GM23338 (cell line): ENCODE measurements at places on chromosomes 16 and 17.

DNA sequence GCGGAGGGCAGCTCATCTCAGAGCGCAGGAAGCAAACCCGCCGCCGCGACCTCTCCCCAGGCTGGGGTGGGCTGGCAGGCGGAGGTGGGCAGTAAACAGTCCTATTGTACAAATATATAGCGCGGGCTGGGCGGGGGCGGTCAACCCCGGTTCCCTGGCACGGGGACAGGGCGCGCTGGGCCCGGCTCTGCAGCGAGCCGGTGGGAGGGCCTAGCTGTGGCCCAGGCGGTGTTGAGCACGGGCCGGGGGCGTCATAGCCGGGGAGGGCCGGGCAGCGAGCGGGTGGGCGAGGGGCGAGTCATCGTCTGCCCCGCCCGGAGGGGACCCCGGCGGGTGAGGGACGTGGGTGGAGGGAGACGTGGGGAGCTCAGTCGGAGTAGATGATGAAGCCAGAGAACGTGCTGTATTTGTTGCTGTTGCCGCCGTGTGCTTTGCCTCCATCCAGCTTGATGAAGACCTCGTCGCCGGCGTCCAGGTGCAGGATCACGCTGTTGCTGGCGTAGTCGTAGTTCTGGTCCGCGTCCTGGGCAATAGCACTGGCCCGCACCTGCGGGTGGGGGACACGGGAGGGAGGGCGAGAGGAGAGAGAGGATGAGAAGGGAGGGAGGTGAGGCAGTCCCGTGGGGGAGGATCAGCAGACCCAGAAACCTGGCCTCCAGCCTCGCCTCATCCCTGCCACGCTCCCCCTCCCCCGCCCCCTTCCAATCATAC lies 8.1 kb downstream of the C1QL1 start:
- peak overlapping the region; percentile 67 for H3K4me3 ChIP-seq
- peaks cover 6% of the 10 kb centered on the region; the same call in 1 of the 2 replicates for H3K4me1 ChIP-seq
- H3K27me3 ChIP-seq: peaks cover 61% of the 10 kb centered on the region
- peak; percentile 61 for DNase-seq
- no peaks in the 10 kb centered on the region for H3K36me3 ChIP-seq
- H3K27ac ChIP-seq: no peak overlapping the region

DNA sequence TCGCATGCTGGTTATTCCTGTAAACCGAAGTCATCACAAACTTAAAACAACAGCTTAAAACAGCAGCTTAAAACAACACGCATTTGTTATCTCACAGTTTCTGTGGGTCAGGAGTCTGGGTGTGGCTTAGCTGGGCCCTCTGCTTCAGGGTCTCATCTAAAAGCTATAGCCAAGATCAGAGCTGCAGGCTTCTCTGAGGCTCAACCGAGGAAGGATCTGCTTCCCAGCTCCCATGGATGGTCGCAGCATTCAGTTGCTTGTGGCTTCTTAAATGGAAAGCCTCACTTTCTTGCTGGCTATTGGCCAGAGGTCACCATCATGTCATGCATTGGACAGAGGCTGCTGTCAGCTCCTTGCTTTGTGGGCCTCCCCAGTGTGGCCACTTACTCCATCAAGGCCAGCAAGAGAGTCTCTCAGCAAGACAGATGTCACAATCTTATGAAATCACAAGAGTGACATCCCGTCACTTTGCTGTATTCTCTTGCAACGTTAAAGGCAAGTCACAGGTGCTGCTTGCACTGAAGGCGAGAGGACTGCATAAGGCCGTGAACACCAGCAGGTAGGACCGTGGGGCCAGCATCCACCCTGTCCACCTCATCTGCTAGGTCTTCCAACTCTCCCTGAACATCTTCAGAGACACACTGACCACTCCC lies 117.9 kb upstream of the TNRC6C start:
- no peaks in the 10 kb centered on the region for H3K36me3 ChIP-seq
- no peak overlapping the region for H3K27ac ChIP-seq
- DNase-seq: no peak

DNA sequence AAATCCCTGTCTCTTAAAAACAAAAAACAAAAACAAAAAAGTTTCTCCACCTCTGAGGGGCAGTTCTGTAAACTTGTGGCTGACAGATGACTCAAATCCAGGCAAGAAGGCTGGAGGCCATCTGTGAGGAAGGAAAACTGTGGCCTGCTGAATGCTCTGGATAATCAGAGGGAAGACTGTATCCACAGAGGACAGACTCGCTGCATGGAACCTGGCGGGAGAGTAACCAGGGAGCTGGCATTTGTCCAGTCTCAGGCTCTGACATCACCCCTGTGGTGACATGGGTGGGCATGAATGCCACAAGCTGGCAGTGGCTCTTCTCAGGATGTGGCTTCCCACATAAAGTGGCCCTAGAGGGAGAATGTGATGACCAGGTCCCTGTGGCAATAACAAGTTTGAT lies 2.8 kb upstream of the KSR1 start:
- H3K27me3 ChIP-seq: peaks cover 12% of the 10 kb centered on the region
- no peak overlapping the region for H3K4me3 ChIP-seq
- DNase-seq: no peak
- H3K27ac ChIP-seq: no peak overlapping the region

- DNase-seq: no peak
- no peaks in the 10 kb centered on the region for H3K4me1 ChIP-seq
- no peak overlapping the region for H3K27ac ChIP-seq
- no peaks in the 10 kb centered on the region for H3K36me3 ChIP-seq
Measured at GRCh38 chr17:36094232-36094631, 4.3 kb upstream of the CCL3 start.

DNA sequence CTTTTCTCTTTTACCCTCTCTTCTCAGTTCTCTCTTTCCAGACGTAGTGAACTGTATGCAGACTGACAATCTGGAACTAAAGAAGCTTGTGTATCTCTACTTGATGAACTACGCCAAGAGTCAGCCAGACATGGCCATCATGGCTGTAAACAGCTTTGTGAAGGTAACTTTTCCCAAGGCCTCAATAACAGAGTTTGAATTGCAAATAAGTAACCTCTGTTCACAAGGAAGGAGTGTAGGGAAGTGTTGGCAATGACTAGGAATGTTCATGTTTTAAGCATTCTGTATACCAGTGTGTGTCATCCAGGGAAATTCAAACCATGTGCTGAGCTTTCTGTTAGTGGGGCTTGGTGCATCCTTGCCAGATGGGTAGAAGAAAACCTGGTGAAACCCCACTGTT lies 18.6 kb downstream of the AP2B1 start:
- peaks cover 29% of the 10 kb centered on the region for H3K36me3 ChIP-seq
- H3K27me3 ChIP-seq: no peaks in the 10 kb centered on the region
- no peak overlapping the region for H3K4me3 ChIP-seq

DNA sequence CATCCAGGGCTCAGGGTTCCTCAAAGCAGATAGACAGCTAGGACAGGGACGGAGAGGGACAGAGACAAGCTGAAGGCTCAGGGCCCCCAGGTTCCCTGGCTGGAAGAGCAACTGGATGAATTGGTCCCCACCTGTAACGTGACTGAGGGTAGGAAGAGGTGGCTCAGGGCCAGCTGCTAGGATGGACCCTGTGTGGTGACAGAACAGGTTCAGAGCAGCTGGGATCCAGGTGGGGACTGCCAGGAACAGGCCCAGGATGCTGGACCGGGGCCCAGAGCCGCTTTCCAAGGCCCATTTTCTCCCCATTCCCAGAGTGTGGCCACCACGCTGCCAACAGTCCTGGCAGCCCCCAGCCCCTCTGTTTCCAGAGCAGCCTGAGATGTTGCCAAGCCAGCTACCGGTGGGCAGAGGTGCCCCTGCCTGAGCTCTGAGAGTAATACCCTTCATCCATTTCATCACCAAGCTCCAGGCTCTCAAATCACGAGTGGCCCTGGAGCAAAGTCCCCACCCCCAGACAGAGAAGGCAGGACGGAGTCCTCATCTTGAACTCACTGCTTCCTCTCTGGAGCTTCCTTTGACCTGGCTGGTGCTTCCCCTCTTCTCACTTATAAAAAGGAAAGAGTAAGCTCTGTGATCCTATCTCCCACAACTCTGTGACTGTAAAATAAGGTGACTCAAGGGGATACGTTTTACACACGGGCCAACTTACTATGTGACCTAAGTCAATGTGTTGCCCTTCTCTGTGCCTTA lies 79.6 kb downstream of the TMEM132E start:
- H3K36me3 ChIP-seq: no peaks in the 10 kb centered on the region
- H3K4me1 ChIP-seq: no peaks in the 10 kb centered on the region
- H3K27ac ChIP-seq: no peak overlapping the region
- DNase-seq: no peak
- no peaks in the 10 kb centered on the region for H3K27me3 ChIP-seq

- no peak overlapping the region for H3K27ac ChIP-seq
- H3K36me3 ChIP-seq: no peaks in the 10 kb centered on the region
- H3K4me3 ChIP-seq: no peak overlapping the region
- H3K27me3 ChIP-seq: no peaks in the 10 kb centered on the region
Measured at GRCh38 chr17:78939615-78940014, 14.4 kb upstream of the TIMP2 start.

DNA sequence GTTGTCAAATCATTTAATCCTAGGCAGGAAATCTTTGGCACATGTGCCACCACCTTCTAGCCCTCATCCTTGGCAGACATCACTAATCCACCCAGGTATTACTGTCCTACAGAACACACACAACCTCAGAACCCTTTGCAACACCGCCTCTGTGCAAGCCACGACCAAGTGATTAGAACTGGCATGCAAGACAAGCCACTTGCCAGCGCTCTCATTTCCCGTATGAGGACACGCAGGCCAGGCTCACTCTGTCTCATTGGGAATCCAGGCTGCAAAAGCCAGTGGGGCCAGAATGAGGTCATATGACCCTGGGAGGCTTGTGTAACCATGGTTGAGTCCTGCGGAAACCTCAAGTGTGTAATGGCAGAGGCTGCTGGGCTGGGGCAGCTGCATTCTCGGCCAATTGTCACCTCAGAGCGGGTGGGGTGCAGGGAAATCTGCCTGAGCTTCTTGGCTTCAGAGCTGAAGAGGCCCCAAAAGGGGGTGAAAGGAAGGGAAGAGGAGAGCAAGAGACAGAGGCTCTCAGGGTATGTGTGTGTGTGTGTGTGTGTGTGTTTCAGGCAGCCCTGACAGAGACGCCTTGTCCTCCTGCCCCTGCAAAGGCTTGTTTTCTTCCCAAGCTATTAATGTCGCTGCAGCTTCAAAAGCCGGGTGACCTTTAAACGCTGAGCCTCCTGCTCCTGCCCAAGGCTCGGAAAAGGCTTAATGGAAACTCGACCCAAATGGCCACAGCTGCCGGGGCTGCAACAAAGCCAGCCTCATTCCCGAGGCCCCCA lies 43.2 kb upstream of the MRPS23 start:
- H3K4me3 ChIP-seq: 0 out of 2 replicates have a peak overlapping the region, but pooled peaks have one; percentile 4
- no peaks in the 10 kb centered on the region for H3K27me3 ChIP-seq
- H3K36me3 ChIP-seq: no peaks in the 10 kb centered on the region
- peak; percentile 58 for DNase-seq

DNA sequence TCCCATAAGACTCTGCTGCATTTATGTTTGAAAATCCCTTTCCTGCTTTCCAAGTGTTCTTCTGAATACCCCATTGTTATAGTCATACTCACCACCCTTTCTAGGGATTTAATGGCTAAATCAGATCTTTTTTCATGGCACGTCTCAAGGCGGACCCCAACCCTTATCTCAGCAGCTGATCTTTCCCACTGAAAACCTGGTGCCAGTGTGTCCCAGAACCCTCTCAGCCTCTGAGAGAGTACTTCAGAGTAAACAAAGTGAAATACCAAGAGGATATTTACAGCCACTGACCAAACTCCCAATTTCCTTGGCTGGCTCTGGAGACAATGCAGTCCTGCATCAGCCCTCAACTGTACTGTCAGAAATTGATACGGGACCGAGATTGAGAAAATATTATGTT lies 101.7 kb downstream of the TMEM100 start:
- H3K4me3 ChIP-seq: no peak overlapping the region
- H3K4me1 ChIP-seq: no peaks in the 10 kb centered on the region
- no peak for DNase-seq
- no peaks in the 10 kb centered on the region for H3K27me3 ChIP-seq
- H3K36me3 ChIP-seq: no peaks in the 10 kb centered on the region

- H3K4me3 ChIP-seq: peak overlapping the region; percentile 92
- H3K27ac ChIP-seq: no peak overlapping the region
- H3K36me3 ChIP-seq: no peaks in the 10 kb centered on the region
Measured at GRCh38 chr17:44775838-44776621, 17.2 kb downstream of the ADAM11 start.

- H3K27ac ChIP-seq: no peak overlapping the region
- no peak for DNase-seq
- H3K4me3 ChIP-seq: no peak overlapping the region
- H3K36me3 ChIP-seq: peaks cover 7% of the 10 kb centered on the region; the same call in 1 of the 2 replicates
Measured at GRCh38 chr17:12133183-12133582, 112.5 kb downstream of the MAP2K4 start.

DNA sequence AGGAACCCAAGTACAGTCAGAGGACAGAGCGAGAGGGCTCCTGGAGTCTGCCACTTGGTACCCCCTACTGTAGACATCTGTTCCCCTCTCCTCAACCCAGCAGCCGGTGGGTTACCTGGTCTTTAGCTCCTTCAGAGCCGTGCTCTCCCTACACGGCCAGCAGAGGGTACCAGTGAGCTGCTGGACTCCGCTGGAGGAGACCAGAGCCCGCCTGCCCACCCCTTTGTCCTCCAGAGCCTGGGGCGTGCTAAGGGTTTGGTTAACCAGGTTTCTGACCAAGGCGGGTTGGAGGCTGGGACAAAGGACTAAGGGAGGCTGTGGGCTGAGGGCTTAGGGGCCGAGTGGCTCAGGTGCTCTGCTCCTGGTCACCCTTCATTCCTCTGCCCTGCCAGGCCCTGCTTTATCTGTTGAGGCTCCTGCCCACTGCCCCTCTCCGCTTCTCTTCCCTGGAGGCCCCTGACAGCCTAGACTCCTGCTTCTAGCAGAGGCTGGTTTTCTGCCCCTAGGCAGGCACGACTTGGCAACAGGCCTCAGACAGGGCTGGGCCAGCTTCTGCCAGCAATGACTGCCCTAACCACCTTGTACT lies 2.7 kb upstream of the HSD11B2 start:
- peak; percentile 94 for DNase-seq
- peaks cover 51% of the 10 kb centered on the region for H3K4me1 ChIP-seq
- H3K27me3 ChIP-seq: peaks cover 23% of the 10 kb centered on the region
- no peak overlapping the region for H3K27ac ChIP-seq

DNA sequence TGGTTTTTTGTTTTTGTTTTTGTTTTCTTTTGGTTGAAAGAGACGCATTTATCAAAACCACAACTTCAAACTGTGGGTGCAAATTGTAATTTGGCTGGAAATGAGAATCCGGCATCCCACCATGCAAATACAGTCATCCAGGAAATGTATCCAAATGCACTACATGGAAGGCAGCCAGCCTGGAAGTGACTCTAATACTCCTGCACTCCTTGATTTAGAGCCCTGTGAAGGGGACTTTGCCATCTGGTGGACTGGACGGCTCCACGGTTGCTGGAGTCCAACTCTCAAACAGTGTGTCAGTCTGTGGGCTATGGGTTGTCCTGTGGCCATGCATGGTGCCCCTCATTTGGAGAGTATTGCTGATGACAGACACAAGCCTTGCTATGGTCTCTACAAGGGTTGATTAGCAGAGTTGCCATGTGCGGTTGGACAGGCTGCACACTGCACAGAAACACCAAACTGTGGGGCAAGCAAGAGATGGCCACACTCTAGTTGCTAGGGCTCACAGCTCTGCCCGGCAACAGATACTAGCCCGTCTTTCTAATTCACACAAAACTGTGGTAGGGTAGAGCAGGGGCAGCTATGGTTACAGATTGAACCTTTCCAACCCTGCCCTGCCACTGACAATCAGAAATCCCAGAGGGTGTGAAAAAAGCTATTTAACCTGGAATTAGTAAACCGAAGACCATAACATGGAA lies 62.4 kb downstream of the VAT1L start:
- H3K27ac ChIP-seq: no peak overlapping the region
- no peak for DNase-seq
